ENCODE measurements at places on chromosomes 4 and X.
A peak's percentile ranks its signal among the peaks of the same experiment; 100 is the strongest.

DNA sequence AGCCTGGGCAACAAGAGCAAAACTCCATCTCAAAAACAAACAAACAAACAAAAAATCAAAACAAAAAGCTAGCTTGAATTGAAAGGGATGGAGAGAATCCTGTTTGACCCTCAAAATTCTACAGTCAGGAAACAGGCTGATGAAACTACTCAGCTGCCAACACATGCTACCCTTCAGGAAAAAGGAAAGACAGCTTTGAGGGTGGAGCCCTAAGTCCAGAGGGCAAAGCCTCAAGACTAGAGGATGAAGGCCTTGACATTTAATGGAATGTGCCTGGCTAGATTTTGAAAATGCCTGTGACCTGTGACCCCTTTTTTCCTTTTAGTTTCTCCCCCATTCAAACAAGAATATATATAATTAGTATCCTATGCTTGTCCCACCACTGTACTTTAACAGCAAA is 27.1 kb downstream of the MORC4 start:
- DNase-seq = no peak

DNA sequence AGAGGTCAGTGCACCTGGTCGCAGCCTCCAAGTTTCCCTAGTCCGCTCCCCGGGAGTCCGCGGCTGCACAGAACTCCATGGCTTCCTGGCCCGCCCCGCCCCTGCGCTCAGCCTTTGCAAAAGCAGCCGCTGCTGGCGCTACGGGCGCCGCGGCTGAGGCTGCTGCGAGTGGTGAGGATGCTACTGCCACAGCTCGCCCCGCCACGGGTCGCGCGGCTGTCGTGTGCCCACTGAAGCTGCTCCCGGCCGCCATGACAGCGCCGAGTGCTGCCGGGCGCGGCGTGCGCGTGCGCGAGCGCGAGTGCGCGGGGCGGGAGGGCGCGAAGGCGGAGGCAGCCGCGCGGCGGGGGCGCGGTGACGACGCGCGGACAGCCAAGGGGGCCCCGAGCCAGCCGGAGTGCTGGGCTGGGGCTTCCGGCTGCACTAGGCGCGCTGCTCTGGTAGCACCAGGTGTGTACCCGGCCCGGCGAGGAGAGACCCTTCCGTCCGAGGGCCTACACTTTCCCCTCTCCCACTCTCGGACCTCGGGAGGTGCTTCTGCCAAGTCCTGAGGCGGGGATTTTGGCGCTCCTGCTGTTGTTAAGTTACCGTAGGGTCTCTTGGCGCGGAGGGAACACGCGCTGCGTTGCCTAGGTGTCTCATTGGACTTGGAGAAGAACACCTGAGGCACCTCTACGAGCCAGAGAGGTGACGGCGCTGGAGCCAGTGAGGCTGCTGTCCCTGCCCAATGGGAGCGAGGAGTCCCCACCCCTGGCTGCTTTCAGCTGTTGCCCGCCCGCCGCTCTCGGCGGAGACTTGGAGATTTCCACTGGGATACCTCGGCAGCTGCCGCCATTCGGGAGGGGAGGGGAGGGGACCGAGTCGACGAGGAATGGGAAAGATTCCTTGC is 619 bp upstream of the LRBA start:
- peak; percentile 77 for DNase-seq

DNA sequence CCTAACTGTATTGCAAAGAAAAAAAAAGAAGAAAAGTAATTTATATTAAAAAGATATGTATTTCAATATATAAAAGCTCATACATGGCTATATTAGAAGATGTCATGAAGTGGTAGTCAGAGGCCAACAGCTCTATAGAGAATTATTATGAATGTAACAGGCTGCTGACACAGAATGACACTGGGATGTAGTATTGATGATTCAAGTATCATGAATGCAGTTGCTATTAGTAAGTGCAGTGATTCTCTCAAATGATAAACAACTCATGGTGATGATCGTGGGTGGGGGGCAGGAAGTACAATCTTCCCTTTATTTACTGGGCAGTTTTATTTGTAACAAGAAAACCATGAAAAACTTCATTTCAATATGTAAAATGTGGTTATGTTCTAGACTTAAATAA is 124.6 kb downstream of the COL4A6 start:
- DNase-seq = no peak

DNA sequence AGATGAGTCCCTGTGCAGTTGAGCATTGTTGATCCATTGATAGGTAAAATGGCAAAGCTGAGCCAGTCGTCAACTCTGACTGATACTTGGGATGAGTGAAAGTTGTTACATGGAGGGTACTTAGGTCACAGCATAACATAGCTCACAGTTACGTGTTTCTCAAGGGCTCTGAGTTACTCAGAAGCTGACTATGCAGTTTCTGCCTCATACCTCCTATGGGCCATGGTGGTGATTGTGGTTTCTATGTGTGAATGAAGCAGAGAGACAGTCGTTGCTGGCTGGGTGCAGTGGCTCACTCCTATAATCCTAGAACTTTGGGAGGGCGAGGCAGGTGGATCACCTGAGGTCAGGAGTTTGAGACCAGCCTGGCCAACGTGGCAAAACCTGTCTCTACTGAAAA is 30.8 kb downstream of the FRMPD3 start:
- DNase-seq = no peak

- no peak for DNase-seq
Measured at GRCh38 chr4:187209921-187210613, 486.4 kb upstream of the FAT1 start.

GRCh38 chr4:103076747-103077347 is at the start of gene SLC9B2:
SLC9B2 (minus strand) TSS chr4:103076761; CDS start chr4:103067550, 9,211 bp downstream.
- no peak for DNase-seq

- peak; percentile 0 for DNase-seq
Measured at GRCh38 chrX:120452131-120452530, 17.0 kb downstream of the LAMP2 start.

DNA sequence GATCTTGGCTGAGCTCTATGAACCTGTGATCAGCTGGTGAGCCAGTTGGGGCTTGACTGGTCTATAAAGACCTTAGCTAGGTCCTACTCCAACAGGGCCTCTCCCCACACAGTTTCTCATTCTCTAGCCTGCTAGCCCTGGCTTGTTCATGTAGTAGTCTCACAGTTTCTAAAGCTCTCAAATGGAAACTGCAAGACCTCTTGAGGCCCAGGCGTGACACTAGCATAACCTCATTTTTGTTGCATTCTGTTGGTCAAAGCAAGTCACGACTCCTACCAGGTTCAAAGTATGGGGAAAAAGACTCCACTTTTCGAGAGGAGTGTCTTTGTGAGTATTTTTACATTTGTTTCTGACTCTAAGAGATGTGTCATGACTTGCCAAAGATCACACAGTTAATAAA is 50.9 kb downstream of the CEP44 start:
- no peak for DNase-seq

DNA sequence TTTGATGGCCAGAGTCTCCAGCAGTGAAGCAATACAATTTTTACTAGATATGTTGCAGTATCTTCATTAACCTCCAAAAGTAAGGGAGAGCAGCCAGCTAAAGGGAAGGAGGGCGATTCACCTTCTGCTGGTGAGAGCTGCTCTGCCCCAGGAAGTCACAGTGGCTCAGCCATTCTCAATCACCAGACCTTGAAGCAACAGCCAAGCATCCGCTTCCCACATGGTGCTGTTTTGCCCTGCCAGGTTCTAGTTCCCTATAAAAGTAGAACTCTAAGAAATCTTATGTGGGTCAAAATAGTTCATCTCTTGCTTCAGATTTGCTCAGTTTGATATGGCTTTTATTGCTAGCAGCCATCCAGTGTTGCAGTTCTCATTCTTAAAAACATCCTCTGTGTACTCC is 166.8 kb downstream of the STIM2 start:
- DNase-seq = no peak

DNA sequence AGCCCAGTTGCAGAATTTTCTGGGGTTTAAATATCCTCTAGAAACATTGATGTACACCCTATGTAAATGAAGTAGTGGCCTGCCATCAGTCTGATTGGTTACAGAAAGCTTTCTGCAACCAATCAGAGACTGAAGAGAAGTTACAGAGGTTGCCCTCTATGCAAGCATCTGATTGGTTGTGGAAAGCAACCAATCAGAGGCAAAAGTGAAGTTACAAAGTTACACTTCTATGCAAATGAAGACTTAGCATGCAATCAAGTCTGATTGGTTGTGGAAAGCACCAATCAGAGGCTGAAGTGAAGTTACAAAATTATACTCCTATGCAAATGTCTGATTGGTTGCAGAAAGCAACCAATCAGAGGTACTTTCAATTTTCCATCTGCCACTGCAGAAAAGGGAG is 51.9 kb upstream of the USP9X start:
- no peak for DNase-seq

DNA sequence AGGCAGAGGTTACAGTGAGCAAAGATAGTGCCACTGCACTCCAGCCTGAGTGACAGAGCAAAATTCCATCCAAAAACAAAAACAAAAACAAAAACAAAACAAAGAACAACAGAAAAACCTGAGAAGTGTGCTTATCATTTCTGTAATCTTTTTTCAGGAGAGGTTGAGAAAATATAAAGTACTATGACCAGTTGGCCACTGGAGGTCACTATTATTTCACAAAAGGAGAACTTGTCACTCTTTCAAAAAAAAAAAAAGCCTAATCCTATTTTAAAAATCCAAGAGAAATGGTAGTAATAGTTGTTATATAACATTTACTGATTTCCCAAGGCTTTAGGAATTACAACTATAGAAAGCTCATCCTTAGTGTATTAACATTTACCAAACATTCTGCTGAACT is 24.9 kb upstream of the RNF150 start:
- DNase-seq = peak; percentile 11

DNA sequence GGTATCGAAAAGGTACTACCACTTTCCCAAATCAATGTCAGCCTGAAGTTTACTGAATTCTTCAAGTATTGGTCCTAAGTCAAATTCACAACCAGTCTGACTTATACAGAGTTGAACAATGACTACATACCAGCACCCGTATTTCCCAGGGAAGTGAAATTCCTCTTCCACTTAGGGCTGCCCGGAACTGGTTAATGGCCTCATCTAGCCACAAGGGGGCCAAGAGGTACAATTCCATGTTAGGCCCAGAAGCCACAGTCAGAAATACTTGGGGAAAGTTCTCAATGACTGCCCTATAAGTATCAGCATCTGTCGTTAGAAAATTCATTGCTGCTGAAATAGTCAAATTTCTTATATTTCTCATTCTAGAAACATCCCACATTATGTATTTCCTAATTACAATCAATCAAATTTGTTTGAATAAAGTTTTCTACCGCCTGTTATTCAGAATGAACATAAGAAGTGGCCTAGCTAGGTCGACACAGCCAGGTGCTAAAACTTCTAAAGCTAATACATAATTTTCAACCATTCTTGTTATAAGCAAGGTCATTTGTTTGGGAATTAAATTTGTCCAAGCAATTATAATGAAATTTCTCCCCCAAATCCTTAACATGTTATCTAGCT is 5.6 kb upstream of the PCDH7 start:
- DNase-seq = peak; percentile 40

GRCh38 chrX:73847100-73847499 is 284.1 kb downstream of the CHIC1 start:
- DNase-seq = no peak

DNA sequence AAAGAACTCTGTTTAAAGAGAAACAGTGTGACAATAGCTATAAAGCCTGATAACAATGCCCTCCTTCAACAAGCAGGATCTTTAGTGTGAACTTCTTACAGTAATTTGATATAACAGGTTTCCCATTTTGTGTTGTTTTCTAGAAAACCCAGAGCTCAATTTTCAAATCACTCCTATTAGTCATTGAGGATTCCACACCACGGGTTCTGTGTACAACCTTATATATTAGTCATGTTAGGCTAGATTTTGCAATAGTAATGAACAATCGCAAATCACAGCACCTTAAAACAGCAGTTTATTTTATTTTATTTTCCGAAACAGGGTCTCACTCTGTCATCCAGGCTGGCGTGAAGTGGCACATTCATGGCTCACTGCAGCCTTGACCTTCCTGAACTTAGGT is 1020.9 kb upstream of the INTU start:
- DNase-seq = no peak

DNA sequence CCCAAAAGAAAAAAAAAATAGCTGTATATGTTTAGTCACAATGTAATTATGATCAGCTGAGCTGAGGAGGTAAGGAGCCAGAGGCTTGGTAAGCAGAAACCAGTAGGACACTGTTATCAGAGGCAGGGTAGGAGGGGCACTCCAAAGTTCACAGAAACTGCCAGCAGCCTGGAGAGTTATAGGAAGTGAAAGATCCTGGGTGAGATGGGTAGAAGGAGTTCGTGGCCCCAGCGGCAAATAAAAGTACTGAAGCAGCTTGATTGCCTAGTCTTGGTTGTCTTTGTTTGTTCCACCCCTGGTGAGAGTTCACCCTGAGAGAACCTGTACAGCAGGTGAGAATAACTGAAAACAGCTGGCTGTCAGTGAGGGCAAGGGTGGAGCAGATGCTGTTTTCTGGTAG is 340.8 kb downstream of the ADGRL3 start:
- no peak for DNase-seq

DNA sequence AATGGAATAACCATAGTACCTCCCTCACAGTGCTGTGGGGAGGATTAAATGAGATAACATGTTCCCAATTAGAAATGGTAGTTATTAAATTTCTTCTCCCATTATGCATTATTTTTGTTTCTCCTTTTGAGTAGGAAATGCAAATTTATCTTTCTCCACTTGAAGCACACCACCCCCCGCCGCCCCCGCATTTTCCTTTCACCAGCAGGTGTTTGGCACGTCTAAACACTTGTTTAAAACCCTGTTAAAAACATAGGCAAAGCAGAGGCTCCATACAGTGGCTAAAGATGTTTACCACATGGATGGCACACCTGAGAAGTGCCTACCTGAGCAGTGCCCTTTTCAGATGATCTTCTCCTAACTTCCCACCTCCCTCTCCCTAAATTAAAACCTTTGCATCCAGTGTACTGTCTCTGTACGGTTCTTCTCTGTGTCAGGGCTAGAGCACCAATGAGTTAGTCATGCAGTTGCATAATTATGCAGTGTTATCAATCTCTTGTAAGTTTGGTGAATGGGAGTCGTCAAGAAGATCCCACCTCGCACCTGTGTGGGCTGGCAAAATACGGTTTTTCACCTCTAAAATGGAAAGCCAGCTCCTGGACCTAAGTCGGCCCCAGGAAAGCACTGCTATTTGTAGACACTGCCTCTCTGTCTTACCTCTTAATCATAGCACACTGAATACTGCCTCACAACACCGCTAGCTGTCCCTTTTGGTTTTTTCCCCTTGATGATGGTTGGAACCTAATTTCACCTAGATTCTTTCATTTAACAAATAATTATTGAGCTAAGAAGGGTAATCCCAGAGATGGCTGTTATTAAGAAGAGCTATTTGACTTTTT is 122.0 kb downstream of the CT47B1 start:
- DNase-seq = no peak

GRCh38 chr4:46844325-46844917 is 64.6 kb downstream of the COX7B2 start:
- DNase-seq = peak; percentile 56

DNA sequence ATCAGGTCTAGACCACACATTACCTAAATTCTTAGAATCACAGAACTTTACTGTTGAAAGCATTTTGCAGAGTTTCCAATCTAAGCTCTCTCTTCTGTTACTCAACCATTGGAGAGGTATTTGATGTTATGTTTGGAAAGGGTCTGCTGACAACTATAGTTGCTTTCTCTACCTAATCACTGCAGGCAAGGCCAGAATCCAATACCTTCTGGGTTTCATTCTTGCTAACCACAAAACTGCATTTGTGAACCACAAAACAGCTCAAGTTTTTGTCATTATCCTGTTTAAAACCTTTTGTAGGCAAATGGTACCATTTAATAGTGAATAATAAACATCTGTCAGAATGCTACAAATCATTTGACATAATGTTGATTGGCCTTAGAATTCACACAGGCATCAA is 380.1 kb downstream of the GASK1B start:
- DNase-seq = no peak

Measured in neuronal stem cell (in vitro differentiated cells).